ENCODE measurements at places on chromosomes 3 and 15.
A peak's percentile ranks its signal among the peaks of the same experiment; 100 is the strongest.

DNA sequence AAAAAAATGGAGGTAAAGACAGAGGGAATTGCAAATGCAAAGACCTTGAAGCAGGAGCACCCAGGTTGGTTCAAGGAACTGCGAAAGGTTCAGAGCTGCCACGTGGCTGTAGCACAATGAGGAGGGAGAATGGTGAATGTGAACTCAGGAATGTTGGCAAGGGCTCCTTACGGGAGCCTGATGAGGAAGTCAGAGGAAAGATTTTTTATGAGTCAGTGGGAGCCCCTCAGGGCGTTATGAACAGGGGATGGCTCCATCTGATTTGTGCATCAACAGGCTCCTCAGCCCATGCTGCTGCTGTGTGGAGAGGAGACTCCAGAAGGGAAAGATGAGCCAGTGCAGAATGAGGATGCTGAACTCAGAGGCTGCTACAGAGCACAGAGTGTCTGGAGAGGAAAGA lies 194.4 kb downstream of the ARRDC4 start:
- DNase-seq, result peak; percentile 77

GRCh38 chr15:48520376-48521155 lies 124.9 kb downstream of the FBN1 start:
- DNase-seq, result no peak

- DNase-seq, result no peak
Measured at GRCh38 chr15:60406513-60407414, 9.0 kb upstream of the ANXA2 start.

DNA sequence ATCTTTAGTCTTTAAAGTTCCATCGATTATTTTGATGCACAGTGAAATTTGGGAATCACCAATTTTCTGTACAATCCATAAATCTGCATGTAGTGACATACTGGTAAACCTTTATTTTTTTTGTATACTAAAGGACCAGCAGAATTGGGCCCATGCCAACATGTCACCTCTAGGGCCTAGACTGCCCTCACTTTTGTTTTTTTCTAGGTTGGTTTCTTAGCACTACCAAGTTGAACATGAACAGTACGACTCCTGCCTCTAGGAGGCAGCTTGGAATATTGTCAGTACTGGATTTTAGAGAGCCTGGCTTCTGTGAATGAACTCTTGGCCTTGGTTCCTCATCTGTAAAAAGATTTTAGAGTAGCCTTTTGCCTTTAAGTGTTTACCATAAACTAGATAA lies 32.3 kb downstream of the NKIRAS1 start:
- DNase-seq, result no peak

DNA sequence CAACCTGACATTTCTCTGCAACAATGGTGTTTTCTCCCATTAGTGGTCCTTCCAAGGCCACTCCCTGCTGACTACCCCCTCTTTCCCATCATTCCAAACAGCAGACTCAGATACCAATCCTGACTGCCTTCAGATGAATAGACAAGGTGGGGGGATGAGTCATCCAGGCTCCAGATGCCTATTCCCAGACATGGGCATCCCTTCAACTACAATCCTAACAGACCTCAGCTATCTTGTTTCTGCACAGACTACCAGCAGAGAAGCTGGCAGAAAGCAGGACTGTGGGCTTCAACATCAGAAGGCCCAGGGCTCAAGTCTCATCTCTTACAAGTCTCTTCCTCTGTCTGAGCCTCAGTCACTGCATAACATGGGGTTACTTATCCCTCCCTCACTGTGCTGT lies 2.2 kb downstream of the RBP1 start:
- no peak for DNase-seq

- peak; percentile 81 for DNase-seq
Measured at GRCh38 chr3:69838217-69838616, 99.0 kb downstream of the MITF start.

GRCh38 chr3:15623535-15624440 lies 22.2 kb downstream of the BTD start:
- no peak for DNase-seq

DNA sequence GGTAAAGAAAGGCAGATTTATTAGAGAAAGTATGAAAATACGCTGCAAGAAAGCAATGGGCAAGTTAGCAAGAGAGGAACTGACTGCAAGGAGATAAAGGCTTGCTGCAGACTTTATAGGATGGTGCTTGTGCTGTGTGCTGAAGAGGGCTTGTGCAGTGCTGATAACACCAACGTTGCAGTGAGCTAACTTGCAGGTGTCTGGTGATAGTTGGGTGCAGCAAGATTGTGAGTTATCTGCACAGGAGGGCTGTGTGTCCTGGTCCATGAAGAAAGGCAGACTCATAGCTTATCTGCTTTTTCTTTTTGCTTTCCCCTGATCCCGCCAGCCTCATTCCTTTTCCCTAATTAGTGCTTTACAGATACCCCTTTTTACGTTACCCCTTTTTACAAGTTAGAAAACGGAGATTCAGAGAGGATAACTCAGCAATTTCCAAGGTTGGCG lies 58.0 kb upstream of the ZNF148 start:
- DNase-seq, result no peak
